ENCODE measurements at places on chromosomes 16 and 17. TPM values are rescaled to one million over a fixed set of nuclear protein-coding genes. Genes with fewer than 3 reads are reported as not detected.

EFCAB5 gene
- total RNA-seq = 0.62 TPM

ZFP3 gene
- total RNA-seq = 6.3 TPM

SLC43A2 gene
- 3.8 TPM for total RNA-seq

CDH15 gene
- 121 TPM for total RNA-seq

NOXO1 gene
- 0.89 TPM for total RNA-seq

KRTAP1-1 gene
- not detected for total RNA-seq

KRT13 gene
- 0.13 TPM for total RNA-seq

GLP2R gene
- not detected for total RNA-seq

ITPRIPL2 gene
- 17.8 TPM for total RNA-seq

NECAB2 gene
- total RNA-seq = 0.22 TPM

RPH3AL gene
- 6.1 TPM for total RNA-seq

TBC1D3K gene
- not detected for total RNA-seq

GPRC5B gene
- 39.9 TPM for total RNA-seq

SMIM36 gene
- total RNA-seq = not detected

MYH13 gene
- total RNA-seq = 0.31 TPM

FOXL1 gene
- total RNA-seq = 0.40 TPM

ABCC6 gene
- 1.2 TPM for total RNA-seq

MEIOB gene
- not detected for total RNA-seq

BAIAP2 gene
- 14.4 TPM for total RNA-seq

CDRT15L2 gene
- total RNA-seq = not detected

NEK8 gene
- total RNA-seq = 1.9 TPM

CCL1 gene
- total RNA-seq = not detected

CA5A gene
- not detected for total RNA-seq

CCDC144A gene
- total RNA-seq = 6.5 TPM

ELMO3 gene
- total RNA-seq = 0.80 TPM

SOCS3 gene
- 30.6 TPM for total RNA-seq

SECTM1 gene
- total RNA-seq = 5.3 TPM

TNP2 gene
- total RNA-seq = not detected

AANAT gene
- total RNA-seq = 0.22 TPM

CACNG1 gene
- total RNA-seq = 112 TPM

Data from muscle of leg (tissue), 16 donors.